Left lobe of liver (tissue), 2 donors: ENCODE measurements at places on chromosomes 4 and X. TPM values are rescaled to one million over a fixed set of nuclear protein-coding genes. Genes with fewer than 3 reads are reported as not detected.

Gene CDX4
- total RNA-seq, result not detected

Gene HSD17B13
- total RNA-seq, result 77.7 TPM

Gene KLHL8
- total RNA-seq, result 8.4 TPM

Gene BEX5
- total RNA-seq, result not detected

Gene FRMPD3
- not detected for total RNA-seq

Gene TEX13B
- not detected for total RNA-seq

Gene FABP2
- not detected for total RNA-seq

Gene HMGN5
- total RNA-seq, result 2.5 TPM

Gene WDR19
- total RNA-seq, result 24.9 TPM

Gene BMX
- 0.78 TPM for total RNA-seq

Gene FATE1
- not detected for total RNA-seq

Gene TEX13D
- not detected for total RNA-seq

Gene RADX
- total RNA-seq, result 0.60 TPM

Gene TMEM271
- total RNA-seq, result not detected

Gene PFKFB1
- 24.0 TPM for total RNA-seq

Gene MAGIX
- total RNA-seq, result 27.7 TPM

Gene CXCL9
- 0.10 TPM for total RNA-seq

Gene MAGED4
- not detected for total RNA-seq

Gene C1GALT1C1
- total RNA-seq, result 12.5 TPM

Gene IQCM
- not detected for total RNA-seq

Gene DIAPH2
- 9.4 TPM for total RNA-seq
